ENCODE measurements at places on chromosomes 7 and 10.

DNA sequence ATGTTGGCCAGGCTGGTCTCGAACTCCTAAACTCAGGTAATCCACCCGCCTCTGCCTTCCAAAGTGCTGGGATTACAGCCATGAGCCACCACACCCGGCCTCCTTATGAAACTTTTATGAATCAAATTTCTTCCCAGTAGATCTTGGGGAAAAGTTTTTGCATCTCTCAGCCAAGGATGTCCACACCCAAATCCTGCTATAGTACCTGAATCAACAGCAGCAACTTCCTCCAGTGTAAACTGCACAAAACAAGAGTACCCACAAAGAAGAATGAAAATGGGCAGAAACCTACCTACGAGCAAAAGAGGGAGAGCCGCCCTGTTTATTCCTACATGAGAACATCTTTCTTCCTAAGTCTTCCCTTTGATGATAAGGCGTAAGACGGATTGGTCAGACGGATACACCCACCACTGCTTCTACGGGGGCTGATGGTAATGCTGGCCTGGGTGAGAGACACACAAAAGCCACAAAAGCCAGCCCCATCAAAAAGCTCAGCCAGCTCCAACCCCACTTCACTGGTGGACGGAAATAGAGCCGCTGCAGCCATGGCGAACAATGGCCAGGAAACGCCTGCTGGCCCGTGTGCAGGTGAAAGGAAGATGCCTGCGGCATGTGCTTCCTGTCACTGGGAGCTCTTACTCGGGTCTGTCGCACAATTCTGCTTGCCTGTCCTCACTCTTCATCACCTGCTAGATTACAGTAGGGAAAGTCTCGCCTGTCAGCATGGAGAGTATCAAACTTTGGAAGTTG, 10.4 kb downstream of the JCAD start:
- no peak for DNase-seq

GRCh38 chr7:94873239-94873638, 34.2 kb upstream of the PPP1R9A start:
- no peak for DNase-seq

DNA sequence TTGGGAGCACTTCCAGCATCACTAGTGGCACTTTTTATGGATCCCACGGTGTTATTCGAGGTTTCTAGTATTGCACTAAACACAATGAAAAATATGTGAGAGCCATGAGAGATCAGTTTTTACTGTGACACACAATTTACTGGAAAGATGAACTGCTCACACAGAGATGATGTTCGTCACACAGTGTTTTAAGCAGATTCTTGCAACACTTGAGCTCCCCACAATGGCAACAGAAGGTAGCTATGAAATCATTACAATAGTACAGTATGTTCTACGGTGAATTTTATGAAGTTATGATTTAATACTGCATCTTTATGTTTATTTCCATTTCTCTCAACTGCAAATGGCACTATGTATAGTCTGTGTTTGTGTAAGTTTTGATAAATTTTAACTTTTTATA, 27.4 kb upstream of the ENTPD1 start:
- no peak for DNase-seq

GRCh38 chr10:47114680-47115186, 185.3 kb upstream of the GDF10 start:
- DNase-seq, result no peak

- no peak for DNase-seq
These were observed 396.3 kb upstream of the FZD8 start for GRCh38 chr10:36038316-36038955.

DNA sequence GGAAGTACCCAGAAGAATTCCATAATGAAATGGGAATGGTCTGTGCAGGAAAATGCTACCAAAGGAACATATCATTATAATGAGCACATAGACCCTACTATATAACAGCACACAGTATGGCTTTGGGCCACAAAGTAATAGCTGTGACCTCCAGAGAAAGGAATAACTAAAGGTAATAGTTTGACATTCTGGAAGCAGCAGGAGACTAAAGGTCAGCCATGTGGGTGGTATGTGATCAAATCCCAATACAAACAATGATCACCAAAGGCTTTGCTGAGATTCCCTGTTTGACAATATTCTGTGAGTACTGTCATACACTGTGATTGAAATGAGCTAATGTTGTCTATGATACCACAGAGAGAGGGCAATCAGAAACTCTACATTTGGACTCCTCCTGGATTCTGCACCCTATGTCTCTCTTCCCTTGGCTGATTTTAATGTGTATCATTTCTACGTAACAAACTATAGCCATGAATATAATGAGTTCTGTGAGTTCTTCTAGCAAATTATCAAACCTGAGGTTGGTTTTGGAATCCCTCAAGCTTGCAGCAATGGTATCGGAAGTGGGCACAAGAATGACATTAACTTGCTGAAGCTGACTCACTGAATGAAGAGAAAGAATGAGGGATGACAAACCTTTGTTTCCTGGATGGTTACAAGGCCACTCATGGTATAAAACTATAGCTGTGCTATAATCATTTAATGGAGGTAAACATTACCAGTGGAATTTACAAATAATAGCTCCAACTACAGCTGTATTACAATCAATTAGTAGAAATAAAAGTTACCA, 99.6 kb downstream of the JMJD1C start:
- no peak for DNase-seq

GRCh38 chr7:27156916-27157701, 634 bp upstream of the HOXA7 start:
- DNase-seq, result no peak

DNA sequence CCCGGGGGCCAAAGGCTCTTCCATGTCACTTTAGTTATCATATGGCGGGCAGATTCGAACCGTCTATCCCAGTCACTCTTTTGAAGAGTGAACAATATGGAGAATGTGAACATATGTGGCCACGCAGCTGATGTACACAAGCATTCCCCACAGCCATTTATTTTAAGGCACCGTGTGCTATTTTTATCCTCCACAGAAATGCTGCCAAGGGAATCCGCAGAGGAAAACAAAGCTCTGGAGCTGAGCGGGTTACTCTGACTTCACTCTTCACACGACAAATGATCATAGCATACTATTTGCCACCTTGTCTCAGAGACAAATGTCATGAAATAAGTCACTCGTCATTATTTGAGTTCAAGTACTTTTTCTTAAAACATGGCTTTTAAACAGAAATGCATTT, 100.3 kb downstream of the CTBP2 start:
- no peak for DNase-seq

DNA sequence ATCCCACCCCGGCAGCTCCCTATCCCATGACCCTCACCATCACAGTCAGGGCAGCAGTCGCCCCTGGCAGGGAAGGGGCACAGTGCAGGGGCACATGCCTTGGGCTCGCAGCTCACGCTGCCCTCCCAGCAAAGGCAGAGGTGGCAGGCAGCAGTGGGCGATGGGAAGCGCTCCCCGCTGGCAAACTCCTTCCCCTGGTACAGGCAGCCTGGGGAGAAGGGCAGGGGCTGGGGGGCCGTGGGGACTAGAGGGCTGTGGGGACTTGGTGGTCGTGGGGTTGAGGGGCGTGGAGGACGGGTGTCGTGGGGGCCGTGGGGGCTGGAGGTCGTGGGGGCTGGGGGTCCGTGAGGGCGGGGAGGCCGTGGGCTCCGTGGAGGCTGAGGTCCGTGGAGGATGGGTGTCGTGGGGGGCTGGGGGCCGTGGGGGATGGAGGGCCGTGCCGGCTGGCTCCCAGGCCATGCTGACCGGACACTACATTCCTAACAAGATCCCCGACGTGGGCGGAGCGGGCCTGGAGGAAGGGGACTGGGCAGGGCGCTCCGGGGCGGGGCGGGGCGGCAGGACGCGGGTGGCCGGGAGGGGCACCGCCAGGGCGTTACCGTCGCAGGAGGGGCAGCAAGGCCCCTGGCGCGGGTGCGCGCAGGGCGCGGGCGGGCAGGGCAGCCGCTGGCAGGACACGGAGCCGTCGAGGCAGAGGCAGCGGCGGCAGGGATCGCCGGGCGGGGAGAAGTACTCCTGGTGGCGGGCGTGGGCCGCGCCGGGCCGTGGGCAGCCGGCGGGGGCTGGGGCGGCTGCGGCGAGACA, 20.0 kb downstream of the KCP start:
- DNase-seq, result no peak

DNA sequence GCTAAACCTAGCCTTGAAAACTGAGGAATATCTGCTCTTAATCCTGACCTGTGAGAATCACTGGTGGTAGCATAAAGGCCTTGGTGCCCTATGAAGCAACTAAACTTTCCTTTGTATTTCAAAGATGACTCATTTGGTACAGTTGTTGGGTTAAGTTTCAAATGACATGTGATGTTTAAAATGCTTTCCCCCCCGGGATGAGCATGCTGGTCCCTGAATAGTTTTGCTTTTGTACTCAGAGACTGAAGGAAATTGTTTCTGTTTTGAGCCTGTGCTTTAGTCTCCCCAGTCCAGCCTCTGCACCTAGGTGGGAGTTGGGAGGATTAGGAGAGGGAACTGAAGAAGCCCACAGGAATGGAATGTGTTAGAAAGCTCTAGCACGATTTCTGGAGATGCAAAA, 258.9 kb upstream of the NPY start:
- DNase-seq, result no peak

DNA sequence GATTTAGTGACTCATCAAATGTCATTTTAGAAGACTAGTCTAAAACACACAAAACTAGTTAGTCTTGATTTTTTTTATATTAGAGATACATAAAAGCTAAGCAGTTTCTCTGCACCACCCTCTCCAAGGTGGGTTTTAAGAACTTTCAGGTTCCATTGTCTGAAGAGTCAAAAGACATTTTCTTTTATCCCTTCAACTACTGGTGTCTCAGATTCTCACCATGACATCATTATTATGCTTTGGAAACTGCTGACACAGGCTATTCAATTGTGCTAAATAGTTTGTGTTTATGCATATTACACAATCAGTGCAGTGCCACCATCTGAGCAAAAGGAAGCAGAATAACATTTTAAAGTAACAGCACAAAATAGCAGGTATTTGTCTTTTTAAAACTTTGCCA, 52.2 kb downstream of the IGF2BP3 start:
- no peak for DNase-seq

GRCh38 chr10:102233997-102234396, 7.3 kb downstream of the PITX3 start:
- DNase-seq, result no peak

- no peak for DNase-seq
These were observed 141.8 kb downstream of the C7orf25 start for GRCh38 chr7:42770114-42770513.

GRCh38 chr10:4195213-4195612, 410.2 kb upstream of the KLF6 start:
- no peak for DNase-seq

DNA sequence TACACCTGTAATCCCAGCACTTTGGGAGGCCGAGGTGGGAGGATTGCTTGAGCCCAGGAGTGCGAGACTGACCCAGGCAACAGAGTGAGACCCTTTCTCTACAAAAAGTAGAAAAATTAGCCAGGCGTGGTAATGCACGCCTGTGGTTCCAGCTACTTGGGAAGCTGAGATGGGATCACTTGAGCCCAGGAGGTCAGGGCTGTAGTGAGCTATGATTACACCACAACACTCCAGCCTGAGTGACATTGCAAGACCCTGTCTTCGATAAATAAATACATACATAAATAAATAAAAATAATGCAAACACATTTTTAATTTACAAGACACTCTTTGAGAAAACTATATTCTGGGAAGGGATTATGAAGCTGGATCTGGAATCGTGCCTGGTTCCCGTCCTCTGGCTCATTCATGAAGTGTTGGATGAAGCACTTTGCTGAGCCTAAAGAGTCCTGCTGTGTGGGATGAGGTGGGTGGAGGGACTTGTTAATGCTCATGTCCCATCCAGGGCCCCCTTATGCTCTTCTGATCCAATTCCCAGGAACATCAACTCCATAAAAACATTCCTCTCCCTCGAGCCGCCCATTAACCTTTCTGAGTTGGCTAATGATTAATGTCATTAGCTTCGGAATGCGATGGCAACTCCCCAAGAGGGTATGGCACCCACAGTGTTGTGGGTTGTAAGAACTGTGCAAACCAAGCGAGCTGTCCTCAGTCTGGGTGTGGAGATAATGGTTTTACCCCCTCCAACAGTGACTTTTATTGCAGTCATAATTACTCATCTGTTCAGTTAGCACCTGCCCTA, 236.3 kb downstream of the BAMBI start:
- no peak for DNase-seq

- DNase-seq, result no peak
These were observed 174.0 kb downstream of the PRKAG2 start for GRCh38 chr7:151702961-151703360.

DNA sequence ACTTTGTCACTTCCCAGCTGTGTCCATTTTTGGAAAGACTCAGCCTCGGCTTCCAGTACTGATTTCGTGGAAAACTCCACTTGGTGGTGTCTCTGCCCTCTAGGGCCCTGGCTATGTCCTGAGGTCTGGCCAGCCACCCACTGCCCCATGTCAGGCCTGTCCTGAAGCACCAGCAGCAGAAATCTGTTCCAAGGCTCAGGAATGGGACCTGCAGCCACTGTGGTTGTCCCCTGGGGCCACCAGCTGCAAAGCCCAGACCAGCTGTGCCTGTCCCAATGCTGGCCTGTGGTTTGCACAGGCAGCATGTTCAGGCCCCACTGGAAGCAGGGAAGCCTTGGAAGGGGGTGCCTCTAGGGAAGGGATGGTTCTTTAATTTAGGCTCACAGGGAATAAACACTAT, 21.2 kb downstream of the CXCL12 start:
- no peak for DNase-seq

- no peak for DNase-seq
These were observed 340.1 kb upstream of the CHRM2 start for GRCh38 chr7:136528329-136528728.

- no peak for DNase-seq
These were observed 16.2 kb downstream of the DDX56 start for GRCh38 chr7:44557485-44557884.

GRCh38 chr7:33040803-33041516, 21.6 kb downstream of the NT5C3A start:
- DNase-seq, result peak; percentile 55

GRCh38 chr7:27936047-27936767, 196.2 kb downstream of the TAX1BP1 start:
- no peak for DNase-seq

DNA sequence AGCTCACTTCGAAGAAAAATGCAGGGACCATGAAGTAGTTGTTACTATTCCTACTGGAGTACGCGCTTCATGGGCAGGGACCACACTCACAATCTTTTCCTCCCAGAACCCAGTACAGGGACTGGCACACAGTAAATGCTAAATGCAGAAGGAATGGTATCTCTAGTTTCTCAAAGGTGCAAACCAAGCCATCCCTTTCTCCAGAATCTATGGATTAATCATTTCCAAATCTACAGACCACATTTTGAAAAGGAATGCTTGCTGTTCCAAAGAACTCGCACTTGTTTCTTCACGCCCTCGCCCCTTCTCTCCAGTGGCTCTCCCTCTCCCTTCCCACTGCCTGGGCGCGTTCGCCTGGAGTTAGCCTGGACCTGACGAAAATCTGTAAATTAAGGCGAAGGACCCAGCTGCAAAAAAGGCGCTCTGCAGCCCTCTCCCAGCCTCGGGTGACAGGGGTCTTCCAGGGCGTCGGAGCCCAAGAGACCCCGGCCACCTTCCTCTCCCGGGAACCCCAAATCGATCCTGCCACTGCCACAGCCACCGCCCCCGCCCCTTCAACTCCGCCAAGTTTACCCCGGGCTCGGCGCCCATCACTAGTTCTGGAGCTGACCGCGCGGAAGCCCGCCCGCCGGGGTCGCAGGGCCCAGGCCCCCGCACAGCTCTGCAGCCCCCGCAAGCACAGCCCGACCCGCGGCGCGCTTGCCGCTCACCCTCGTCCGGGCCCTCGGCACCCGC, 527 bp downstream of the PDIA4 start:
- DNase-seq, result no peak

GRCh38 chr7:95318501-95319100, 5.7 kb downstream of the PON1 start:
- no peak for DNase-seq
